Stimulated activated CD8-positive, alpha-beta memory T cell treated with anti-CD3 and anti-CD28 coated beads, Interleukin-7, amount 100 ng/mL, for 4 hours (primary cell): ENCODE measurements at places on chromosomes 3 and 15.

DNA sequence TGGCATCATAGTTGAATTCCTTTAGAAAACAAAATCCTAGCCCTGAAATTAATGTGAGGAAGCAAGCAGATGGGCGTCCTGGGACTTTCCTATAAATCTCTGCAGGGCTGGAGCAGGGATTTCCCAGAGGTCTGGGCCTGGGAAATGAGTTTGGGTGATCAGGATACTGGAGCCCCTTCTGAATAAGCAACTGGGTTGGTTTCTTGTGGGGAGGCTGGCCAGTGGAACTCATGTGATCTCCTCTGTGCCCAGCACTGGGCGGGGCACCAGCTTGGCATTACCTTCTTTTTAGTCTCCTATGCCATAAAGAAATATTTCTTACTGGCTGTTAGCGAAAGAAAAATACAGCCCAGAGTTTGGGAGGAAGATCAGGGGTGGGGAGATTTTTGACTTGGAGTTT, 1.7 kb downstream of the THSD4 start:
- DNase-seq, result no peak

- DNase-seq, result no peak
Measured at GRCh38 chr3:25086721-25087120, 341.3 kb upstream of the RARB start.

DNA sequence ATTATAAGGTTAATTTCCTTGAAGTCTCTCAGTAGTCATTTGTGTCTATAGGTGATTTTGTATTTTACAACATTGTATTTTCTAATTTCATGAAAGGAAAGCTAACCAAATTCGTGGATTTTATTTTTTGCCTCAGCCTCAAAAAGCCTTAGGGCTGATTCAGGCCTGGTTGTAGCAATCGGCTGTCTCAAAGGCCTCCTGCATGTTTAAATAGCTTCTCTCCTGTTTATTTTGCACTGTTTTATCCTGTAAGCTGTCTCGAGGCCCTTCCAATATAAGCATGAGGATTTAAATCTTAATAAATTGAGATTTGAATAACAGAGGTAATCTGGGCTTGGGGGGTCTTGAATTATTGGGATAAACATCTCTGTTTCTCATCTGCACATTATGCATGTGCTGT, 51.7 kb upstream of the ICE2 start:
- no peak for DNase-seq

DNA sequence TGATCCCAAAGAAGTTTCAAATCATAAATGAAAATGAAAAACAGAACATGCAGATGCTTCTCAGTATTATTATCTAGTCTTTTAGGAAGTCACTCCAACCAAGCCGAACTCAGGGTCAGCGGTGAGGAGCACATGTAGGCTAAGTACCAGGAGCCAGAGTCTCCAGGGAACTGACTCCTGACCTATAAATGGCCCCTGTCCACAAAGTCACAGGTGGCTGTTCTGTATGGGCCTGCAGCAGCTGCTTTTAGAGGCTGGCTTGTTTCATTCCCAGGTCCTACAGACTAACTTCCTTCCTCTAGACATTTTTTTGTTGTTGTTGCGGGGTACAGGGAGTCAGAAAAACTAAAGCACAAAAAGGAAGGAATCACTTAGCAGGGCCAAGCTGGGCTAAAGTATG, 54.6 kb downstream of the DAPK2 start:
- DNase-seq, result no peak

DNA sequence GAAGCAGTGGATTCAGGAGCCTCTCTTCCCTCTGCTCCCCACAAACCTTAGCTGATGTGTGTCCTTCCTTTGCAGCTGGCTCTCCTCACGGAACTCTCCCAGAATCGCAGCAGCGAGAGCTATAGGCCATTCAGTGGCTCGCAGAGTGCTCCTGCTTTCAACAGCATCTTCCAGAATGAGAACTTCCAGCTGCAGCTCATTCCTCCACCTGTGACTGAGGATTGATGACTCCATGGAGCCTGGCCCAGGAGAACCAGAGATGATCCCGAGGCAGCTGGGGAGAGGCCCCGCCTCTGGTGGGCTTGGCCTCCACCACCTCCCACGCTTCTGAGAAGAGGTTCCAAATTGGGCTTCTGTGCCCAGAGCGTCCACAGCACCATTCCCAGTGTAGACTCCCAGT, 101.1 kb downstream of the C3orf70 start:
- DNase-seq, result no peak

- DNase-seq, result no peak
Measured at GRCh38 chr15:68501616-68502015, 69.7 kb upstream of the ITGA11 start.

GRCh38 chr3:38598791-38599190, 50.7 kb downstream of the SCN5A start:
- no peak for DNase-seq

- no peak for DNase-seq
Measured at GRCh38 chr3:34947834-34948233, 691.5 kb upstream of the ARPP21 start.

- no peak for DNase-seq
Measured at GRCh38 chr3:23283625-23284024, 80.5 kb downstream of the UBE2E2 start.

GRCh38 chr3:187795207-187795960, 50.1 kb upstream of the BCL6 start:
- no peak for DNase-seq
